ENCODE measurements at places on chromosomes 2 and 18. TPM values are rescaled to one million over a fixed set of nuclear protein-coding genes. Genes with fewer than 3 reads are reported as not detected.

GRCh38 chr2:205768815-205769494, 86.7 kb downstream of the NRP2 start:
- no peak for DNase-seq

DNA sequence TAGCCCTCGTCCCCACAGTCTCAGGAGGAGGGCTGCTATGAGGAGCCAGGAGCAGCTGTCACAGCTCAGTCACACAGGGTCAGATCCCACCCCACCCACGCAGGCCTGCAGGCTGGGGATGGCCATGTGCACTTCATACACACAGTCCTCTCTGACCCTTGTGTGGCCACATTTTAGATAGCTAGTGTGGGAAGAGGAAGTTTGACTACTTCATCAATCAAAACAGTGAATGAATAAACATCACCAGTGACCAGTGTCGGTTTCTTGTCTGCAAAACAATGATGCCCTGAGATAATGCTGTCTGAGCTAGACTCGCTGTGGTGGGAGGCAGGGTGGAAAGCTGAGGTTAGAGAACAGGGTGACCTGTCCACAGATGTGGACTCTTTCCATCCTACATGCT, 107.1 kb downstream of the PIEZO2 start:
- DNase-seq = no peak

Gene SERPINB2
- not detected for total RNA-seq

Gene EDAR
- total RNA-seq = 0.34 TPM

Gene KCNJ3
- 1.9 TPM for total RNA-seq
